Cerebellum (tissue), 4 donors: ENCODE measurements at places on chromosomes 4 and X. TPM values are rescaled to one million over a fixed set of nuclear protein-coding genes. Genes with fewer than 3 reads are reported as not detected.

DNA sequence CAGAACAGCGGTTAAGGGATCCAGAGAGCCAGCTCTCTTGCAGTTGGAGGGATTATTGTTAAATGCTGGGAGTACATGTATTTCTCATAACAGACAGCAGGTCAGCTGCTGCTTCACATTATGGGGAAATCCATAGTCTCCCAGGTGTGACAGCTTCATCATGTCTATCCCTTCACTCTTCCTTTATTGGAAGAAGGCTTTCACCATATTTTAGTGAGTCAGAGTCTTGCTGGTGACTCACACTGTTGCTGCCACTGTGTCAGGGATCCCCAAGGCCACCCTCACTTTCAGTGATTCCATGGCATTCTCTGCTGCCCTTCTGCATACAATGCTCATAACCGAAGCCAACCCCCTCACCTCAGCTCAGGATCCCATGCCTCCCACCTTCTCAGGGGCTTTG lies 32.9 kb upstream of the PAGE5 start:
- DNase-seq, result no peak

DNA sequence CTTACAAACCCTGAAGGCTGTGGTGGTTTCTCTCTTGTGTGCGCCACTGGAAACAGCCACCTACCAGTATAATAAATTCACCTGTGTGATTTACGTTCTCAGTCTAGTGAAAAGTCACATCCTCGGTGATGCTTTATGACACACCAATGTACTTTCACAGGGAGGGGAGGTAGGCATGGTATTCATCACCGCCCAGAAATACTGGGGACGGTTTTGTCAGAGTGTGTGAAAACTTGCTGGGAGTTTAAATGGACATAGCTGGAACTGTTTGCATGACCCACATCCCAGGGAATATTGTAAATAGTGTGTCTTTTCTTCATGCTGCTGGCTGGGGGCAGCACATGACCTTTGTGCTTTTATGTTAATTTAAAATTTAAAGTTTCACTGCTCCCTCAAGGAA lies 421.8 kb downstream of the MAPK10 start:
- DNase-seq, result no peak

GRCh38 chrX:19569121-19569805 lies 54.0 kb upstream of the MAP3K15 start:
- no peak for DNase-seq

DNA sequence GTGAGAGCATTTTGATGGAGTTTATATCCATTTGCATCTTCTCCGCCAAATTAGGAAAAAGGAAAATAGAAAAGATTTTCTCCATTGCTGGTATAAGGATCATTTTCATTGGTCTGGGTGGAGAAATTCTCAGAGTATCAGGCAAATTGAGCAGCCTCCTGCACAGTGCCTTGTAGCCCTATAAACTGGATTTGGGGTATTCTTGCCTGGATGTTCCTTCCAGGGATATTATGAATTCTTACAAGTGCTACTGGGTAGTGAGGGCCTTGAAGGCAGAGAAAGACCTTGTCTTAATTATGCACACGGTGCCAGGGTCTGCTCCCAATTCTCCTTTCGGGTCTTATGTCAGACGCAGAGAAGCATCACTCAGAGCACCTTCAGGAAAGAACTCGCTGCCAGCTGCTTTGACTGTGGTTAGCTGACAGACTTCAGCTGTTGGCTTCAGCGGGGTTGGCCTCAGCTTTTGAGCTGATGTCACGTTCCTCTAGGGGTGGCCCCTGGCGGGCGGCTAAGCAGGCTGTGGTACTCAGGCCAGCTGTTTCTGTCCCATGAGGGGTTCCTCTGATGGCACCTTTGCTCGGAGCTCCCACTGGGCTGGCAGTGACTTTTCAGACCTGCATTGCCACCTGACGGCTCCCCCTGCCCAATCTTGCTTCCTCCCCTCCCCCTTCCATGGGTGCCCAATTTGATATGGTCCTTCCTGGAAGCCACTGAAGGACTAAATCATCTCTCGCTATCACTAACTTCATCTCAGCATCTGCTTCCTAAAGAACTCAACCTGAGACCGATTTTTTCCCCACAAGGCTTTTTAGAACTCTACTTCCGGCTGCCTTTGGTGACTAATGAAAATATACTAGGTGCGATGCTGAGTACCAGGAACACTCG lies 519.5 kb downstream of the BCOR start:
- no peak for DNase-seq

GRCh38 chr4:65083076-65083475 lies 587.2 kb downstream of the EPHA5 start:
- DNase-seq, result no peak

DNA sequence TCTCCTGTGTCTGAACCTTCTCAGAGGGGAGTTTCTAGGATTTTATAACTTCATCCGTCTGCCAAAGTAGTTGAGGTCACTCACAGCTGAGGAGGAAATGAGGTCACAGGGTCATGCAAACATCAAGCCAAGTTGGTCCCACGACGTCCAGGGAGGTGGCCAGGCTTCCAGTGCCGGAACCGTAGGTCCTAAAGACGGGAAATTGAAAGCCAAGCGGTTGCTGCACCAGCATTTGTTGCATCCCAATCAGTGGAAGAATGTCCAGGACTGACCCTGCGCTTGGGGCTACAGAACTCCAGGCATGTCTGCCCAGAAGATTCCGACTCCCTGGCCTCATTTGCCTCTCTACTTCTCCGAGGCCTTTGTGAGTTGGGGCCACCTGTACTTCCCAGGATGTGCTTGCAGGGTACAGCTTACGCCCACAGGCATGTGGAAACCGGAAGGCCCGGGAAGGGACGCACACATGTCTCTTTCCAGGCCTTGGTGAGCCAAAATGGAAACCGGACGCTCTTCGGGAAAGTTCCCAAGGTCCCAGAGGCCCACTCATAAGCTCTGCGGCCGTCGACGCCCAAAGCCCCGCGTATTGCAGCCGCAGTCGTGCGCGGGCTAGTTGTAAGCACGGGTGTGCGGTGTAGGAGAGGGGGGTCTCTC lies 9.3 kb downstream of the PRDM8 start:
- DNase-seq, result no peak

- DNase-seq, result no peak
Measured at GRCh38 chrX:98371994-98372393, 1488.3 kb downstream of the RPA4 start.

DNA sequence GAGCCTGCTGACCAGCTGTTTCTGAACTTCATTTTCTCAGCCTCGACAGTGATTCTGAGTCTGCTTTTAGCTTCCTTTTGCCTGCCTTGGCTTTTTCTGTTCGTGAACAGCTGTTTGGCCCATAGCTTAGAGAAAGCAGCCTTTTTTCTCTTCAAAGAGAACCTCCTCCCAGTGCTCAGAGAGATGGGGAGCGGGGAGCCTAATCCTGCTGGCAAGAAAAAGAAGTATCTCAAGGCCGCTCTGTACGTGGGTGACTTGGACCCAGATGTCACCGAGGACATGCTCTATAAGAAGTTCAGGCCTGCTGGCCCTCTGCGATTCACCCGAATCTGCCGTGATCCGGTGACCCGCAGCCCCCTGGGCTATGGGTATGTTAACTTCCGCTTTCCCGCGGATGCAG lies 756 bp downstream of the PABPC5 start:
- peak; percentile 0 for DNase-seq

MTTP gene
- total RNA-seq, result 2.4 TPM

BMX gene
- total RNA-seq, result 0.09 TPM

C4orf36 gene
- 1.7 TPM for total RNA-seq
